ENCODE measurements at places on chromosomes 2 and 18.
A peak's percentile ranks its signal among the peaks of the same experiment; 100 is the strongest.

DNA sequence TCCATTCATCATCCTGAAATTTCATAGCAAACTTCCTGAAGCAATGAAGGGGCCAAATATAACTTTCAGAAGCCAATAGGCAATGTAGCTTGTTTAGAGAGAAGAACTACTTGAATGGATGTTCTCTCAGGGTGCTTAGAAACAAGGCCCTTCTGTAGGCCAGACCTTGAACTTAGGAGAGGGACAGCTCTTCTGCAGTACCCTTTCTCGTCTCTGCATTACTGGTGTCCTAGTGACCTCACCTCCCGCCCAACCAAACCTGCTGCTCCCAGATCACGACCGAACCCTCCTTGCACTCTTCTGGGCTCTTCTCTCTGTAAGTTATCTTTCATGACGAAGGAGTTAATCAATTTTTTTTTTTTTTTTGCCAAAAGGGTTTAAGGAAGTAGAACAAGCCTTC, 543.9 kb downstream of the TDRD15 start:
- DNase-seq: no peak

- DNase-seq: no peak
Measured at GRCh38 chr2:196592331-196592910, 47.1 kb upstream of the CCDC150 start.

DNA sequence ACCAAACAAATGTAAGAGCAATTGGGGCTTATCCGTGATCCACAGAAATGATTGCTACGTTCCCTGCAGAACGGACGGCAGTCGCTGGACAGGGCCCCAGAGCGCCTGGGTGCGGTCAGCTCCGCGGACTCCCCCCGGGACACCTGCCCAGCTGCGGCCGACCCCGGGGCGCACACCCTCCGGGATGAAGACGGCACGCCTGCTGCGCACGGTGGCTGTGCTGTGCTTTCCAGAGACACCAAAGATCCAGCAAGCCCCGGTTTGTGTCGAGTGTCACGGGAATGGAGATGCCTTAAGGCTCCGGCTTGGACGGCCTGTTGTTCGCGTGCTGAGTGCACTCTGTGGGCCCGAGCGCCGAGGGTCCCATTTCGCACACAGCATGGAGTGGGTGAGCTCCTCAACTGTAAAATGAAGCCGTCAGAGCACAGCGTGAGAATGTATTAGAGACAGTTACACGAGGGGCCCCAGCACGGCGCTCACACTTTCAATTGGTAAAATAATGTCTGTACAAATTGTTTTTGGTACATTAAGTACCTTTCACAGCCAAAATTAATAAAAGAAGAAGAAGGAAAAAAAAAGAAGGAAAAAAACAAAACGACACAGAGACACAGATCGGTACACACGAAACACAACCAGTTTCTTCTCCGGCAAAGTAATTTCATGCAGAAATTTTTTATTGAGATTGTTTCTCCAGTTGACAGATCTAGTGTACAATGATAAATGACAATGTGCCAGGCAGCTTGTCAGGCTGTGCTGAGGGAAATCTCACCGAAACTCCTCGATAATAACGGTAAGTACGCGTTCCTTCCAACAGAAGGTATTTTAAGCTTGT, 615.8 kb upstream of the SALL3 start:
- no peak for DNase-seq

GRCh38 chr2:176763130-176763529, 449.5 kb upstream of the HNRNPA3 start:
- DNase-seq: no peak

- DNase-seq: no peak
Measured at GRCh38 chr2:176297067-176297466, 27.8 kb downstream of the MTX2 start.

DNA sequence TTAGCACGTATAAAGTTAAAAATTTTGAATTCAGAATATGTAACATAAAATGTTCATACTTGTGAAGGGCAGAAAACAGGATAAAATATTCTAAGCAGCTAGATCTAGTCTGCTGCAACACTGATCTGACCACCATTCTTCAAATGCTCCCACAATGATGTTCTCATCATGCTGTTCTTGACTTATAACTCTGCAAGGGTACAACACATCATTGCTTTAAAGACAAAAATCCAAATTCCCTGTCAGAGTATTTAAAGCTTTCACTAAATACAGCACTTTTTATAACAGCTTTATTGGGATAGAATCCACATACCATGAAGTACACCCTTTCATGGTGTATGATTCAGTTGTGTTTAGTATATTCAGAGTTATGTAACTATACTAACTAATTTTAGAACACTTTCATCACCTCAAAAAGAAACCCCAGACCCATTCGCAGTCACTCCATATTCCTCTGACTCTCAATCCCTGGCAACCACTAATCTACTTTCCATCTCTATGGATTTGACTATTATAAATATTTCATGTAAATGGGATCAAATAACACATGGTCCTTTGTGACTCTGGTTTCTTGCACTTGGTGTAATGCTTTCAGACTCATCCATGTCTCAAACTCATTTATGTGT, 56.4 kb downstream of the MAP4K3 start:
- no peak for DNase-seq

- DNase-seq: no peak
Measured at GRCh38 chr2:96258166-96259022, 7.4 kb downstream of the TMEM127 start.

DNA sequence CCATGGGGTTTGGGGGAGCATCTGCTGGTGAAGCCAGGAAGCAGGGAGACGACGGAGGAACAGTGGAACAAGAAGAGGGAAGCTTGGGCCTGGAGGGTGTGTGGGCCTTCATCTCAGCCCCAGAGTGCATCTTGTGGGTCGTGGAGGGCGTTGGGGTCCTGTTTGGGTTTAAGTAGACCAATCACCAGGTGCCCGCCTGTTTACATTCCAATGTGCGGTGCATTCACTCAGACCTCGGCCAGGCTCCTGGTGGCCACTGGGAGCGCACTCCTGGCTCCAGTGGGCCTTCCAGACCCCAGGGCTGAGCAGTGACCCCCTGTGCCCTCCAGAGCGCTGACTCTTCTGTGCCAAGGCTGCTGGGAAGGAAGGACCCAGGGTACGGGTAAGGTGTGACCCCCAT, 293.7 kb downstream of the NDUFA10 start:
- no peak for DNase-seq

- DNase-seq: no peak
Measured at GRCh38 chr2:17821535-17822444, 5.5 kb downstream of the MSGN1 start.

- DNase-seq: no peak
Measured at GRCh38 chr2:96811917-96812316, 4.2 kb upstream of the CNNM3 start.

DNA sequence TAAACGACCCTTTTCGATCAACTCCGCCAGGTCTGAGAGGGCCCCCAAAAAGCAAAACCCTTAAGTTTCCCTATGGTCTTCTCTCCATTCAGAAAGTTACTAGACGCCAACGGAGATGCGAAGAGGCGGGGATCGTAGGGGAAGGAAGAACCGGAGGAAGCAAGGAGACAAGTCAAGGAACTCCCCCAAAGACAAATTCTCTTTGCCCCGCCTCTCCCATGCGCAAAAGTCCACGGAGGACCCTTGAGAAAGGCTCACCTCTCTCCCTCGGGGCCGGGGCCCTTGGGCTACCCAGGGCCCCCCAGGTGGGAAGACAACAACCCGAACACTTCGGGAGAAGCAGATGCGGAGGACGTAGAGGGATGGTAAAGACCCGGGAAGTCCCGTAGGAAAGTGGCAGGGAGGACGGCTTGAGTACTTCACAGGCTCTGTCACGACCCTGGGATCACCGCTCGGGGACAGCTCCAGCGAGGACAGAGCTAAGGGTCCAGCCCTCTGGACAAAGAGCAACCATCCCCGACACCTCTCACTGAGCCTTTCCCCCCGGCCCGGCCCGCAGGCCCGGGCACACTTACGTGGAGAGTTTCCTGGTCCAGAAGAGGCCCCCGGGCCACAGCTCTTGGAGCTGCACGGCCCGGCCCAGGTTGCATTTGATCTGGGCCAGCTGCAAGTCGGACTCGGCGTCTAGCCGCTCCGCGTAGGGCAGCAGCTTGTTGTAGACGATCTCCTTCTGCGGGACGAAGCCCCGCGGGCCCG, 647 bp downstream of the PSME4 start:
- DNase-seq: no peak

DNA sequence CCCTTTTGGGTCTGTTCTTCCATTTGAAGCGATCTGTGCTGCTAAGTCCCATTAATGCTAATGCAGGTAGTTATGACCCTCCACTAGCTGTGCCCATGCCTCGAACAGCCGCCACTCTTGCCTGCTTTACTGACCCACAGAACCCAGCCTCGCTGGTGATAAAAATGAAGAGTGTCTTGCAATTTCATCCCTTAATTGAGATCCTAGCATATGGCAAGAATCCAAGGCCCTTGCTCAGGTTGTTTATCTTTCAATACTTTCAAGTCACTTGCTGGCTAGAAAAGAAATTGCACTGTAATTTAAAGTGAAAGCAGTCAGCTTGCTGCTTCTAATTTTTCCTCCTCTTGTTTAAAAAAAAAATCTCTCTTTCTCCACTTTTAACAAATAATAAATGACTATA, 73.6 kb downstream of the ZNF521 start:
- DNase-seq: no peak

DNA sequence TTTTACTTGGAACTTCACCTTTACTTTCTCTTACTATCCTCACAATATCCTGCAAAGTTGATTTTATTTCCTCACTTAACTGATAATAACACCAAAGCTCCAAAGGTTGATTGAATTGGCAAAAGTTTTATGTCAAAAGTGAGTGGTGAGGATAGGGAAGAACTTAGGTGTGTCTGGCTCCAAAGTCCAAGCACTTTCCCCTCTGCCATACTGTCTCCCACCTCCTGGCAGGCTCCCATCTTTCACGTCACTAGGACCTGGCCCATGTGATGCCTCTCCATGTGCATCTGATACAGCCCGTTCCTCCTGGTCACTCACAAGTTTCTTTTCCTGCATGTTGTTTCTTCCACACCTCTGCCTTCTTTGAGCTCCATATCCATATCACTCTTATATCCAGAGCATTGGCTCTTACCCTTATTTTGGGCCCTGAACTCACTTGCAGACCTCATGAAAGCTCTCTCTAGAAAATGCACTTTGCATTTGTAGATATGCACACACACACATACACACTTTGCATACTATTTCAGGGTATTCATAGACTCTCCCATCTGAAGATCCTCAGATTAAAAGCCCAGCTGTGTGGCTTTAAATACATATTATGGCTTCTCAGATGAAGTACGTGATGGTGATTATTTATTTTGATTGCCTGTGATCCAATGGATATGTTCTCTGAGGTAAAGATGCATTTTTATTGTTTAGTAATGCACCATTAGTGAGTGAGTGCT, 12.3 kb downstream of the MEP1B start:
- no peak for DNase-seq

DNA sequence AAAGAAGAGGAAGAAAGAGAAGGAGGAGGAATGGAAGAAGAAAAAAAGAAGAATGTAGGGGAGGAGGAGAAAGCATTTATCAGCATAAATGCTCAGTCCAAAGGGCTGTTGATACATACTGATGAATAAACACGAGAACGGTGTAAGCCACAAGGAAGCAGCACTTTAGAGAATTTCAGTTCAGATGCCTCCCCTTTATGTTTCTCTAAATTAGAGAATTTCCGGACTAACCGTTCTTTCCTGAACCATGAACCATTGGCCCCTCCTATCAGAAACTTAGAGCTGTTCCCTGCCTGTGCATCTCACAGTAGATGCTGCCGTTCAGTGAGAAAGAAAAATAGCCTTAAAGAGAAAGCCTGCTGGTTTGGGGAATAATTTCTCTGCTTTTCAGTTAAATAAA, 49.2 kb upstream of the TUBA3D start:
- no peak for DNase-seq

GRCh38 chr2:167134381-167135072, 246.2 kb downstream of the XIRP2 start:
- DNase-seq: no peak

- DNase-seq: no peak
Measured at GRCh38 chr2:71608441-71608840, 155.1 kb downstream of the DYSF start.

DNA sequence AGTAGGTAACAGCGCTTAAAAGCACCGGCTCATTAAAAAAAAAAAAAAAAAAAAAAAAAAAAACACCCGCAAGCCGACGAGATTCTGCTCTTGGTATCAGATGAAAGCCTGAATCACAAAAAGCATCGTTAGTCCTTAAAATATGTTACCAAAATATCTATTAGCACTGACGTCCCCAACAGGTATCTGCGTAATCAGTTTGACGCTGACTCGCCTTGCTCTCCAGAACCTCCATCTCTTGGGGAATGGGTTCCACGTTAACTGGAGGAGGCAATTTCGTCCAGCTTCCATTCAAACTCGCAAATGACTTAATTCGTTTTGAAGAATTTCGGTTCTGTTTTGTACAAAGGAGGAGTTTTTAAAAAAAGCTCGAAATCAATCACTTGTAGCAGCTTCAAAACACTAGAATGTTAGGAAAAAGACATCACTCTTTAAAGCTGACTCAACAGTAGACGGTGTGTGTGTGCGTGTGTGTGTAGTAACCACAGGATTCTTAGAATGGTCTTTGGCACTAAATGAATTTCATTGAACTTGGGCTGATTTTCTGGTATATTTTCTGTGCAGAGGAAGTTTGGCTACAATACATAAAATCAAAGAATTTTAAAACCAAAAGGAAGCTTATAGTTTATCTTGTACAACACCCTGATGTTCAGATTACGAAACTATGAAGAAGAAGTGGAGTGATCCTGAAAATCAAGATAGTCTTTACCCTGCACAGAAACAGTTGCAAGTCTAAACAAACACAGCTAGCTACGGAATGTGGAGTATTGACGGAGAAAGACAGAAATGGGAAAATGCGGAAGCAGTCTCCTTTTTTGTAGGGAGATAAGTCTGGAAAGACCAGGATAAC, 1.1 kb upstream of the PGAP1 start:
- DNase-seq: peak; percentile 29

GRCh38 chr18:57961876-57962505, 82.0 kb upstream of the NEDD4L start:
- no peak for DNase-seq

DNA sequence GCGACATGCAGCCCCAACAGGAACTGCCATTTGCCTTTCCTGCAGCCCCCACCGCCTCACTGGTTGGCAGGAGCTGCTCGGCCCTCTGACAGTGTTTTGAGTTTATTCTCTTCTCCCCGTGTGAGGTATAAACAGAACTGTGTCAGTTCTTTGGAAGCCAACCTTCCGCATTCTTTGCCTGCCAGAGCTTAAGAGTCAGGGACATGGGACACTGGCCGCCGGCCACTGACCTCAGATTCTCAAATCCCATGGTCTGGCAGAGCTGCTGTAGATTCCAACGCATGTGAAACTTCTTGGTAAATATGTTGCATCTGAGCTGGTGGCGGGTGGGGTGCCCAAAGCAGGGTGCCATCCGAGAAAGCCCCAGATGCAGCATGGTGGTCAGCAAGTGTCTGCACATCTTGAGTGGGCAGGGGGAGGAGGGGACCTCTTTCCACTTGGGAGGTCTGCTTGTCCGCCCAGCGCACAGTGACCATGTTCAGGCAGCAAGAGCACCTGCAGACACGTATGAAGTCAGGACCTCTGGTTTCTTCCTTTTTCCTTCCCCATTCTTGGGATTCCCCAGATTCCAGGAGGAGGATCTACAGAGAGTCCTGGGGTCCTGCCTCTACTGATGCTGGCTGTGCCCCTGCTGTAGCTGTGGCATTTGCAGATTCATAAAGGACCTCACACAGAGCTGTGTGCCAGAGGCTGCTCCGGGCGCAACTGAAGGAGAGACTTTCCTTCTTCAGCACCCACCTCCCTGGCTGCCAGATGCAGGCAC, 23.8 kb downstream of the ASB18 start:
- DNase-seq: no peak

All from stimulated activated CD4-positive, alpha-beta T cell treated with anti-CD3 and anti-CD28 coated beads, Interleukin-4, amount 100 ng/mL, for 1 hour (primary cell).